ENCODE measurements at places on chromosomes 5 and 9.

DNA sequence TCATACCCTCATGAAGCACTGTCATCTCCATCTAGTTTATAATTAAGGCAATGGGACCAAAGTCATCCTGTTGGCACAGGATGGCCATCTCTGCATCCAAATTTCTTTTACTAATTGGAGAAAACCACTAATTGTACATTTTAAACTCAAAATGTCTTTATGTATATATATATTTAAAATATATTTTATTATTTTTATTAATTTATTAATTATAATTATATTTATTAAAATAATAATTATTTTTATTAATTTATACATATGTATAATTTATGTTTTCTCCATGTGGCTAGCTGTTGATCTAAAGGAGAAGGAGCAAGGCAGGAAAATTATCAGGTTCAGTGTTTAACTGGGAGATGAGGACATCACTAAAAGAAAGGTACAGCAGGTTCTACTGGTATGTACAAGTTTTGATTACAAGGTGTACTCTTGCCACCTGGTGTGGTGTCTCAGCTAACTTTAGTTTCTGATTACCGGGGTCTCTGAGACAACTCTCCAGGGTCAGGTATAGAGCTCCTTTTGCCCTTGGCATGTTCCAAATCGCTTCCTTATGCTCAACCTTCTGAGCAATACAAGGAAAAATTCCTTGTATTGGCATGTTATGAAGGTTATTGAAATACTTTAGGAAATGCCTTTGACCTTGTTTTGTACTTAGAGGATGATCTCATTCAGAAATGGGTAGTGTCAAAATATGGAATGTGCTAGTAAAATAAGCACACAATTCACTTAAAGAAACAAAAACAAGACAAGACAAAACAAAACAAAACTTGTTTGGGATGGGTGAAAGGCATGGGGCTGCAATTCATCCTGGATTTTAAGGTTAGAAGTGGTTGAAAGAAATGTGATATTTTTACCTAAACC lies 79.6 kb downstream of the GHR start:
- peak; percentile 39 for DNase-seq

DNA sequence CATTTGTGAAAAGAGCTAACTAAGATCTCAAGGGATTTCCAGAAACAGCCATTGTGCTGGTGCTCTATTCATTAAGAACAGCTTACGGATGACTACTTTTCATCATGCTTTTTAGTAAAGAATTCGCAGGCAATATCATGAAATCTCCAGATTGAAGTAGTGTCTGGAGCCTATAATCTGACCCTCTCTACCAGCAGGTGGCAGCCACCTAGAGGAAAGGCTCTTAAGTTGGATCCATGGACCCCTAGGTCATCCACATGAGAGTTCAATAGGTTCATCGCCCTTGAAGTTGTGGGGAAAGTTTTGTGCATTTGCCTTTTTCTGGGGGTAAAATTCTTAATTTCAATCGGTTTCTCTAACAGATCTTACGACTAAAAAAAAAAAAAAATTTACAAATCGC lies 82.3 kb downstream of the SLC1A3 start:
- no peak for DNase-seq

GRCh38 chr5:135051399-135051798 lies 17.4 kb upstream of the PITX1 start:
- no peak for DNase-seq

GRCh38 chr9:36853233-36853632 lies 180.8 kb downstream of the PAX5 start:
- DNase-seq = no peak

GRCh38 chr5:64977779-64978178 lies 209.0 kb downstream of the CWC27 start:
- DNase-seq = no peak

DNA sequence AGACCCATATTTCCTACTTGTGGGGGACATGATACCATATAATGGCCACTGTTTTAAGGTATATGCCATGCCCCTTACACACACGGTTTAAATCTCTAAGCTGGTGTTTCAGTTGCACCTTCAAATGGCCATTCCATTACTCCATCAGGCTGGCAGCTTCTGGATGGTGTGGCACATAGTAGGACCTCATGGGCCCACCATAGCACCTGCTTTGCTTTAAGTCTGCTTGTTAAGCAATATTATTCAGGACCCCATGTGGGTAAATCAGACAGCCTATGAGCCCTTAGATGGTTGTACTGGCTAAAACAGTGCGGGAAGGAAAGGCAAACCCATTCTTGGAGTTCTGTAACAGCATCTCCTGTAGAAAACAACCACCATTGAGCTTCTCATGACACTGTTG lies 27.4 kb upstream of the PANK3 start:
- no peak for DNase-seq

DNA sequence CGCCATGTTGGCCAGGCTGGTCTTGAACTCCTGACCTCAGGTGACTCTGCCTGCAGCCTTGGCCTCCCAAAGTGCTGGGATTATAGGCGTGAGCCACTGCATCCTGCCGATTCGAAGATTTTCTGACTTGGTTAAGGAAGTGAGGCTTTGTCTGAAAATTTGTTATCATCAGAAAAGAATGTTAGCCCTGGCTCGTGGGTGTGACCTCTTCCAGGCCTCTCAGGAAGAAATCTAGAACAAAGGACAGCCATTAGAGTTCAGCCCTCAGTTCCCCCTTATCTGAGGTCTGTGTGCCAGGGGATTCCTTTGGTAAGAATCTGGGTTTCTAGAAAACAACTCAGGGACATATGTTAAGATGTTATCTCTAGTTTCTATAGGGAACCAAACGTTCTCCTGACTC lies 6.2 kb downstream of the OR2S2 start:
- DNase-seq = no peak

- DNase-seq = no peak
These were observed 65.2 kb downstream of the OTULIN start for GRCh38 chr5:14729448-14730385.

GRCh38 chr5:178542455-178542854 lies 47.7 kb downstream of the COL23A1 start:
- no peak for DNase-seq

DNA sequence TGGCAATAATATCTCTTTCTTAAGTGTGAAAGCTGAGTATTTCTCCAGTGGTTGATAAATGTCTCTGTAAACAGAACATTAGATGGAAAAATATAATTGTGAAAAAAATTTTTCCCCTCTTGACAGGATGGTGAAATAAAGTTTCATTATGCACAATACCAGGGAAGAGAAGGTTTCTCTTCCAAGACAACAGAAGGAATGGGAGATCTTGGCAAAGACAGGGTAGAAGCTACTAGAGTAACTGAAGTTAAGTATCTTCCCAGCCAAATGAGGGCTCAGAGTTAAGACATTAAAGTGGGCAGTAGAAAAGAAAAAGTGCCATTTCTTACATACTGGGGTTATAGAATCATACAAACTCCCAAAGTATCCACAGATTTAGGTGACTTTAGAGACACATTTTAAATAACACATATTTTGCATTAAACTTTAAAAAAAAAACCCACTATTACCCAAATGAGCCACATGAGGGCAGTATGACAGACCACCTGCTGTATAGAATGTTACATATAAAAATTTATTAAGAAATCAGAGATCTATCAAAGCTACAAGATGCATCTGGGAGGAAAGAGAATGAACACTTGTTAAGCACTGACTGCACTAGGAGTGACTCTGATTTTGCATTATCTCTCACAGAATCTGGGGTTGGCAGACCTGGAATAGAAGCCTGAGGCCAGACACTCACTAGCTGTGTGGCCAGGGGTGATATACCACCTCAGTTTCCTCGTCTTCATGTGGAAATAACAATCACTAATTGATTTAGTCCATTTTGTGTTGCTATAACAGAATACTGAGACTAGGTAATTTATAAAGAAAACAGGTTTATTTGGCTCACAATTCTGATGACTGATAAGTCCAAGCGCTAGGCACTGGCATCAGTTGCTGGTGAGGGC lies 98.5 kb downstream of the ARSB start:
- DNase-seq = peak; percentile 4

DNA sequence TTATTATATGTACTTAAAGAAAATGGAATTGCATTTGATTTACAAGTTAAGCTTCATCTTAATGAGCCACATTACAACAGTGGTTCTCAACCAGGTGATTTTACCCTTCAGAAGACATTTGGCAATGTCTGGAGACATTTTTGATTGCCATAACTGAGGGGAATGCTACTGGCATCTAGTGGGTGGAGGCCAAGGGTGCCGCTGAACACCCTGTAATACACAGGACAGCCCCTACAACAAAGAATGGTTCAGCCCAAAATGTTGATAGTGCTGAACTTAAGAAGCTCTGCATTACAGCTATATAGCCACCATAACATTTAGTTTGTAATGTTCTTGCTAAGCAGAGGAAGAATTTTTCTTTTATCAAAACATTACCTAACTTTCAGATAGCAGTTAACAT lies 103.1 kb downstream of the PAM start:
- no peak for DNase-seq

GRCh38 chr5:178234750-178235587 lies 2.4 kb upstream of the PHYKPL start:
- peak; percentile 76 for DNase-seq

DNA sequence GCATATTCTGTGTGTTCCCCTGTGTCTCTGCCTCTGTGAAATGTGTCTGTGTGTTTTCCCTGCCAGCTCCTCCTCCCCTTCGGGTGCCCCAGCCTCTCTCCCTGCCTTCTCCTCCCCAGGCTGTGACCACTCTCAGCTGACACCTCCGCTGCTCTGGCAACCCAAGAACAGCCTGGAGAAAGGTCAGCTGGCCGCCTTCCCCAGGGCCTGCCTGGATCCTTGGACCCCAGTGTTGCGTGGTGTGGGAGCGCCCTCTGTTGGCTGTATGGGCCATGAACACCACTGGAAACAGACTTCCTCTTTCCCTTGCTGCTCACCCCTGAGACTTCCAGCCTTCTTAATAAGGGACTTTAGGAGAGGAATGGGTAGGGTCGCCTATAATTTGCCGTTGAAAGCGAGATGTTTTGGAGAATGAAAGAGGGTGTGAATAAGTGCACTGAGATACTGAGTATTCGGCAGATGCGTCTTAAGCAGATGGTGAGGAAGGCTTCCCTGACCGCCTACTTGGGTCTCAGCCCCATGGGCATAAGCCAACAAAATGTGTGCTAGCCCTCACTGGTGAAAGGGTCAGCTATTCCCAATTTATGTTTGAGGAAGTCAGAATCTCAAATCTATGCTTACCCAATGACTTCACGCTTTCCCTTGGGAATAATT lies 114.9 kb upstream of the TRIM32 start:
- DNase-seq = peak; percentile 77

DNA sequence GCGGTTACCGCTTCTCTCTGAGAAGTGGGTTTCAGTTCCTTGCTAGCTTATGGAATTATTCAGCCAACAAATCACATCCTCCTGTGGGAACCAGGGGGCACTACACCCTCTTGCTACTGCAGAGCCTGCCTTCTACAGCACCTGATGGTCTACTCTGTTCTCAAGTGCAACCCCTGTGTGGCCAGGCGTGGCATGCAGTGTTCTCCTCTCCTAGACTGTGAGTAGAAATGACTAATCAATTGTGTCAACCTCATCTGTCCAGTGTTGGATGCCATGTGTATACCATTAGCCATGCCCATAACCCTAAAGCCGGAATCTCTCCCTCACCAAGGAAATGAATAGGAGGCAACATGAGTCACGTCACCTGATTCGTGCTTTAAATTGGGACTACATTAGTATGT lies 117.2 kb upstream of the LIFR start:
- no peak for DNase-seq

DNA sequence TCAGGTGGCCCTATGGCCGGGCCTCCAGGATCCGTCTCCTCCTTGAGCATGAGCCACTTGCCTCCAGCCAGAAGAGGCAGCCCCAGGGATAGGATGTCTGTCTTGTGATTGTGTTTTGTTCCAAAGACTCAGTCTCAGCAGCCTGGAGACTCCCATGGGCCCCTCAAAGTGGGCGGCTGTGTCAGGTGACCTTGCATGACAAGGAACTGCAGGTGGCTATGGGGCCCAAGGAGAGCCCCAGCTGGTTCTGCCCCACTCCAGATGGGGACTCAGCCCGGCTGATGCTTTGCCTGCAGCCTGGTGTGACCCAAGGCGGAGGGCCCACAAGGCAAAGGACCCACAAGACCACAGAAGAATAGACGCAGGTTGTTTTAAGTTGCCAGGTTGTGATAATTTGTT lies 284.3 kb upstream of the IRX4 start:
- no peak for DNase-seq

- peak; percentile 17 for DNase-seq
These were observed 48.0 kb downstream of the IPO11 start for GRCh38 chr5:62460578-62460983.

- no peak for DNase-seq
These were observed 67.6 kb upstream of the TBCA start for GRCh38 chr5:77843570-77844372.

- DNase-seq = no peak
These were observed 497.7 kb upstream of the WWC1 start for GRCh38 chr5:167793700-167794099.

DNA sequence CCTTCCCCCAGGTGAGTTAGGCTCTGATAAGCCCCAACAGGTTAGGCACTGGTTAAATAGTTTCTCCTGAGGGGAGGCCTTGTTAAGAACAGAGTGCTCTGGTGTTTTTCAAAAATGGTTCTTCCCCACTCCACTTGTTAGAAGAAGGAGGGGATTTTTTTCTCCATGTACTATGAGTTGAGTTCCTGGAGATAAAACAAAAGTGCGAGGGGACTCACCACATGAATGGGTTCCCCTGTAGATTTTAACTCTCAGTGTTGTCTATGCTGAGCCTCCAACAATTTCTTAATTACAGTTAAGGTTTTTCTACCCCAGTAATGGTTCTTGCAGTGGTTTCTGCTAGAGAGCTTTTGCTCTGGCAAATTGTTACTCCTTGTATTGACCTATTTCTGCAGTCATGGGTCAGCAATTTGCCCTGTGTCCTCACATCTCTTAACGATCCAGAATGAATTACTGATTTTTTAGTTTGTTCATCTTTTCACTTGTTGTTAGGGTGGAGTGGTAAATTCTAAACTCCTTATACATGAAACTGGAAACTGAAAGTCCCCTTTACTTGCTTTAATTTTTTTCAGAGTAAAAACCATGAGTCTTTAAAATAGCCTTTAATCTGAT lies 44.4 kb downstream of the SCAMP1 start:
- no peak for DNase-seq

DNA sequence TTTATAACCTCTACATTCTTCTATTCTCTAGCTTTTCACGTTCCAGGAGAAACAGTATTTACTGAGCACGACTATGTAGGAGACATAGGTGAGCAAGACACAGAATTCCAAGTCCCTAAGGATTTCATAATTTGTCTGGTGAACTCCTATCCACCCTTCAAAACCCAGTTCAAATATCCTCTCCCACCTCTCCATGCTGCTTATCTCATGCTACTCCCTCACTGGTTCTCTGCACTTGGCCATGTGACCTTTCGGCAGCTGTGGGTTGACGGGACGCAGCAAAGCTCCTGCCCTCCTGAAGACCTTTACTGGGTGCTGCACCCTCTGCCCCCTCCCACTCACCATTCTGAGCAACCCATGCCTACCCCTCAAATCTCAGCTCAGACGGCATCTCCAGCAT lies 173.2 kb downstream of the RGS3 start:
- no peak for DNase-seq

- DNase-seq = no peak
These were observed 176.7 kb upstream of the ADAMTSL1 start for GRCh38 chr9:18297056-18297841.

- no peak for DNase-seq
These were observed 376.6 kb upstream of the TUSC1 start for GRCh38 chr9:26054600-26055520.

All from T47D (cell line).